A172 (cell line): ENCODE measurements at places on chromosomes 3 and 15. TPM values are rescaled to one million over a fixed set of nuclear protein-coding genes. Genes with fewer than 3 reads are reported as not detected.

GOLGA8N gene
- total RNA-seq: 0.50 and 1.0 TPM in 2 replicates

STRC gene
- not detected in 2 replicates for total RNA-seq

NPTN gene
- total RNA-seq: 77.2 and 99.0 TPM in 2 replicates

TICRR gene
- 6.4 and 7.0 TPM in 2 replicates for total RNA-seq

LRRC34 gene
- not detected in 2 replicates for total RNA-seq

DTX3L gene
- total RNA-seq: 26.1 and 26.3 TPM in 2 replicates

NME9 gene
- total RNA-seq: not detected in 2 replicates

ACAD9 gene
- total RNA-seq: 67.2 and 73.8 TPM in 2 replicates

OIP5 gene
- 38.0 and 41.6 TPM in 2 replicates for total RNA-seq

PLCD1 gene
- total RNA-seq: 5.4 and 5.7 TPM in 2 replicates

C3orf85 gene
- not detected in 2 replicates for total RNA-seq

RUVBL1 gene
- 169 and 205 TPM in 2 replicates for total RNA-seq

CNTN6 gene
- not detected in 2 replicates for total RNA-seq

GPR149 gene
- not detected in 2 replicates for total RNA-seq

MST1 gene
- total RNA-seq: 0.72 and 2.0 TPM in 2 replicates

ALS2CL gene
- total RNA-seq: 5.4 and 5.6 TPM in 2 replicates

GOLGA6B gene
- not detected in 2 replicates for total RNA-seq

INSYN1 gene
- 1.0 and 1.5 TPM in 2 replicates for total RNA-seq

GRM7 gene
- not detected in 2 replicates for total RNA-seq

WDR93 gene
- 0.17 TPM in 1 of 2 replicates, not detected in the other for total RNA-seq

ANKUB1 gene
- total RNA-seq: not detected in 2 replicates

CFAP161 gene
- not detected in 2 replicates for total RNA-seq

INTS14 gene
- 41.0 and 46.7 TPM in 2 replicates for total RNA-seq

GOLGA8O gene
- not detected in 2 replicates for total RNA-seq

IL17RB gene
- not detected in 2 replicates for total RNA-seq

XXYLT1 gene
- total RNA-seq: 46.6 and 49.1 TPM in 2 replicates

SLC4A7 gene
- 53.8 and 80.6 TPM in 2 replicates for total RNA-seq

ACTRT3 gene
- 2.9 and 3.3 TPM in 2 replicates for total RNA-seq

SLC12A1 gene
- total RNA-seq: not detected in 2 replicates

HESX1 gene
- 1.1 TPM in 1 of 2 replicates, not detected in the other for total RNA-seq

GABRG3 gene
- total RNA-seq: not detected in 2 replicates

MEX3B gene
- total RNA-seq: 4.0 and 4.7 TPM in 2 replicates

HRG gene
- total RNA-seq: not detected in 2 replicates

ZNF106 gene
- 37.4 and 45.4 TPM in 2 replicates for total RNA-seq

SH2D7 gene
- not detected in 2 replicates for total RNA-seq

TRPM1 gene
- 0.05 TPM in 1 of 2 replicates, not detected in the other for total RNA-seq

C3orf20 gene
- not detected in 2 replicates for total RNA-seq

C3orf22 gene
- total RNA-seq: not detected in 2 replicates

ARRDC4 gene
- 1.7 and 2.5 TPM in 2 replicates for total RNA-seq

DAZL gene
- total RNA-seq: not detected in 2 replicates

NMD3 gene
- total RNA-seq: 68.4 and 78.5 TPM in 2 replicates

FOXL2 gene
- total RNA-seq: 1.2 and 1.9 TPM in 2 replicates

SST gene
- total RNA-seq: not detected in 2 replicates

CAND2 gene
- total RNA-seq: 2.0 and 2.8 TPM in 2 replicates

BFSP2 gene
- not detected in 2 replicates for total RNA-seq

CKMT1B gene
- total RNA-seq: not detected in 2 replicates

GOLGB1 gene
- 24.4 and 26.5 TPM in 2 replicates for total RNA-seq

SKOR1 gene
- total RNA-seq: not detected in 2 replicates

CEP19 gene
- total RNA-seq: 9.7 and 13.8 TPM in 2 replicates

CHRM5 gene
- 0.02 TPM in 1 of 2 replicates, not detected in the other for total RNA-seq

COL7A1 gene
- total RNA-seq: 105 and 128 TPM in 2 replicates

SEMA3F gene
- total RNA-seq: 3.5 and 11.1 TPM in 2 replicates

DYNLT2B gene
- 15.8 and 32.6 TPM in 2 replicates for total RNA-seq
